ENCODE measurements at places on chromosomes 13 and 19.
A peak's percentile ranks its signal among the peaks of the same experiment; 100 is the strongest.

DNA sequence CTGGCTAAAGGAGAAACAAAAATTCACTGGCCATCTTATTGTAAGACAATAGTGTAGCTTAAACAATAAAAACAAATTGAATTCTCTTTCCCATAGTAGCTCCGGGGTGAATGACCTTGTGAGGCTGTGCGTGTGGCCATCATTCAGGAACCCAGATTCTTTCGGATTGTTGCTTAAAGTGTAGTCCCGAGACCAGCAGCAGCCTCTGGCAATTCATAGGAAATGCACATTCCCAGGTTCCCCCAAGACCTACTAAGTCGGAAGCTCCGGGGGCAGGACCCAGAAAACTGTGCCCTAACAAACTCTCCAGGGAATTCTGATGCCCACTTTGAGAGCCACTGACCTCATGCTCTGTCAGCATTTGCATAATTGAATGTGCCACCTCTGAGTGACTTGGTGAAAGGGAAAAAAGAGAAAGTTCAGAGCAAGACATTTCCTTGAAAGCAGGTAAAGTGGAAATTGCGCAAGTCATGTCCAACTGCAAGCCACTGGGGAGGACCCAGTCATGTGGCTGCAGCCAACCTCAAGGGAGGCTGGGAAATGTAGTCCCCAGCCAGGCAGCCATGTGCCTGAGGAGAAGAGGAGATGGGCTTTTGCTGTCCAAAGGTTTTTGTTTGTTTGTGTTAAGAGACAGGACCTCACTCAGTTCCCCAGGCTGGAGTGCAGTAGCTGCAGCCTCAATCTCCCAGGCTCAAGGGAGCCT, 50.7 kb upstream of the PNMA8B start:
- peak; percentile 7 for DNase-seq

DNA sequence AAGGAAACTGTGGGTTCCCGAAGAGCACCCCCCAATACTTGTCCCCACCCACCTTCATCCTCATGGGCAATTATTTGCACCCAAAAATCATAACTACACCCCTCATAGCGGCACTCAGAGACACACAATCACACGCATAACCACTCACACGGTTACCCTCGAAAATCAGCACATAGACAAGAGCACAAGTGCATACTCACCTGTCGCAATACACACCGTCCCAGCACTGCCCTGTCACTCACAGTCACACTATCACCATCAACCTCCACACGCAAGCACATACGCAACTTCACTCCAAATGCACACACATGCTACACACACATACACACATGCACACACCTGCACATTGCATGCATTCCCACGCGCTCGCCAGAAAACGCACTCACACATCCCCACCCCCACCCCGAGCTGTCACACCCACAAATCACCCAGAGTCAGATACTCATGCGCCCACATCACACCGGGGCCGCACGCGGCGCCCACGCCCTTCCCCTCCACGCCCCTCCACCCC, 535 bp downstream of the COL5A3 start:
- no peak for DNase-seq

GRCh38 chr13:112510002-112510780, 77.8 kb downstream of the TUBGCP3 start:
- peak; percentile 77 for DNase-seq

GRCh38 chr13:21046203-21046602, 15.2 kb downstream of the LATS2 start:
- DNase-seq, result no peak

DNA sequence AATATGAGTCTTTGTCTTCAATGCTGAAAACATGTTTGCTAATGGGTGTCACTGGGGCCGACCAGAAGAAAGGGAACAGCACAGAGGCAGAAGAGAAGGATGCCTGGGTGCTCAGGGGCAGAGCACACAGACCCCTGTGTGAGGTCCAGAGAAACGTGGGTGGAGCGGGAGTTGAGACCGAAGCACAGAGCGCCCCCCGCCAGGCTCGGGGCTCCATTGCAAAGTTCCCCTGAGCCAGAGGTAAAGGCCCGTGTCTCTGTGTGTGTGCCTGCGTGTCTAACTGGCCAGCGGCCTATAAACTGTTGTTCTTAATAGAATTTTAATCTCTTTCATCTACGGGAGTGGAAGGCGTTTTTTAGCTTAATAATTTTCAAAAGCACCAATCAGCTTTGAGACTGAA, 343.1 kb downstream of the TEX29 start:
- no peak for DNase-seq

GRCh38 chr19:42467183-42467760, 24.5 kb upstream of the CXCL17 start:
- DNase-seq, result no peak

GRCh38 chr19:8811315-8812172, 20.6 kb downstream of the ZNF558 start:
- no peak for DNase-seq

DNA sequence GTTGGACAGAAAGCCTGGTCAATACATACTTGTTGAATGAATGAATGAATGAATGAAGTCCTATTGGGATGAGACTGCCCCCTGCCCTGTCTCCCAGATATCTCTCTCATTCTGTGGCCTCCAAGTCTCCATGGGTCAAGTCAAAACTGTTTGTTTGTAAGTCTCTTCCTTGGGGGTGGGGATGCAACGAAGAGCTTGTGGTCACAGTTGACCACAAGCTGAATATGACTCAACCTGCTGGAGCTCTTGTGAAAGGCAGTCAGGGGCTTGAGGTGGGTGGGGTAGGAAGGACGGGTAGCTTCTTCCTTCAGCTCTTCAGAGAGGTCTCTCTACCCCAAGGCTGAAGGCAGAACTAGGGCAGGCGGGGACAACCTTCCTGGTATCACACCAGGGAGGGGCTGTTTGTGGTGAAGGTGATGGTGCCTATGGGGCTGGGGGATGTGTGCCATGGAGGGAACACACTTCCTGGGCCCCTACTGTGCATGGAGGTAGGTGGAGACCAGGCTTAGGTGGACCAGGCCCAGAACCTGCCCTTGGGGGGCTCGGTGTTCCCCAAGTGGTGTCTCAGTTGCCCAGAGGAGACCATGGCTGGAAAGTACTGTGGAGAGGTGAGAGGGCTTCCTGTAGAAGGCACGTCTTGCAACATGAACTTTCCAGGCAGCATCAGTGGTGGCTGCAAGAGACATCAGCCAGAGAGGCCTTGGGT, 8.0 kb downstream of the MYO1F start:
- no peak for DNase-seq

DNA sequence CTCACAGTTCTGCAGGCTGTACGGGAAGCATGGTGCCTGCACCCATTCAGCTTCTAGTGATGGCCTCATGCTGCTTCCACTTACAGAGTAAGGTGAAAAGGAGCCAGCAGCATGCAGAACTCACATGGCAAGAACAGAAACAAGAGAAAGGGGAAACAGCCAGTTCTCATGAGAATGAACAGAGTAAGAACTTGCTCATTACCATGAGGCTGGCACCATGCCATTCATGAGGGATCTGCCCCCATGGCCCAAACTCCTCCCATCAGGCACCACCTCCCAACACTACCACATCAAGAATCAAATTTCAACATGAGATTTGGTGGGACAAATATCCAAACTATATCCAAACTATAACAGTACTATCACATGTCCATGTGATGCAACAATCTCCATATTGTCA, 72.1 kb downstream of the KATNAL1 start:
- DNase-seq, result peak; percentile 6

- no peak for DNase-seq
Observed at GRCh38 chr13:41756198-41756880, 204.6 kb downstream of the VWA8 start.

DNA sequence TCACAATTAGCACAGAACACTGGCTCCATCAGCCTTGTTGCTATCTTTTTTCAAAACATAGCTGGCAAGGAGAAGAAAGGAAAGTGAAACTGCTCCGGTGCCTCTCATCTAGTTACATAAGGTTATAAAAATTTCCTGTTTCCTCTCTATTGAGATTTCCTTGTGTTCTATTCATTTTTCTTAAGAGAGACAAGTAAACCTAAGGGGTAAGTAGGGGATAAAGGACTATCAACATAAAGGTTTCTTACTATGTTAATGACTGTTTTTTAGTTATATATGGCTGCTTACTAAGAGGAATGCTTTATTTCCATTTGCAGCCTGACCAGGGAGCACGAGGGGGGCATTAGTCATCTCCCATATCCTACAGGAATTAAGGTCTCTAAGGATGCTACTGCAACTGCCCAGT, 73.2 kb upstream of the MLNR start:
- peak; percentile 79 for DNase-seq

- DNase-seq, result no peak
Observed at GRCh38 chr13:50760751-50761150, 82.7 kb downstream of the DLEU7 start.

DNA sequence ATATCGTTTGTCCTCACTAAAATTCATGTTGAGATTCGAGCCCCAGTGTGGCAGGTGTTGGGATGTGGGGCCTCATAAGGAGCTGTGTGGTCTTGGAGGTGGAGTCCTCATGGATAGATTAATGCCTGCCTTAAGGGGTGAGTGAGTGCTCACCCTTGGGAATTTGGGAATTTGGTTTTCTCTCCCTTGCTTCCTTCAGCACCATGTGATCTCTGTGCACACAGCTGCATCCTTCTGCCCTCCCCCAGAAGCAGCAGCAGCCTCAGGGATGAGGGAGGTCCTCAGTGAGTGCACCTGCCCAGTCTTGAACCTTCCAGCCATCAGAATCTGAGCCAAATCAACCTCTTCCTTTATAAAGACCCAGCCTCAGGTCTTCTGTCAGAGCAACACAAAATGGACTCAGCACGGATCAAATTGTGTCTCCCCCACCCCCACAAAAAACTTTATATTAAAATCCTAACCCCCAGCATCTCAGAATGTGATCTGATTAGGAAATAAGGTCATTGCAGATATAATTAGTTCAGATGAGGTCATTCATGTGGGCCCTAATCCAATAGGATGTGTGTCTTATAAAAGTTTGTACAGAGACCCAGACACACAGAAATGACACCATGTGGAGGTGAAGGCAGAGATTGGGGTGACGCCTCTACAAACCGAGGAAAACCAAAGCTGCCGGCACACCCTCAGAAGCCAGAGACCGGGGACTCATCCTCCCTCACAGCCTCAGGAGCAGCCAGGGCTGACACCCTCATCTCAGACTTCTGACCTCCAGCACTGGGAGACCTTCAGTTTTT, 12.9 kb downstream of the CYTH2 start:
- peak; percentile 50 for DNase-seq

DNA sequence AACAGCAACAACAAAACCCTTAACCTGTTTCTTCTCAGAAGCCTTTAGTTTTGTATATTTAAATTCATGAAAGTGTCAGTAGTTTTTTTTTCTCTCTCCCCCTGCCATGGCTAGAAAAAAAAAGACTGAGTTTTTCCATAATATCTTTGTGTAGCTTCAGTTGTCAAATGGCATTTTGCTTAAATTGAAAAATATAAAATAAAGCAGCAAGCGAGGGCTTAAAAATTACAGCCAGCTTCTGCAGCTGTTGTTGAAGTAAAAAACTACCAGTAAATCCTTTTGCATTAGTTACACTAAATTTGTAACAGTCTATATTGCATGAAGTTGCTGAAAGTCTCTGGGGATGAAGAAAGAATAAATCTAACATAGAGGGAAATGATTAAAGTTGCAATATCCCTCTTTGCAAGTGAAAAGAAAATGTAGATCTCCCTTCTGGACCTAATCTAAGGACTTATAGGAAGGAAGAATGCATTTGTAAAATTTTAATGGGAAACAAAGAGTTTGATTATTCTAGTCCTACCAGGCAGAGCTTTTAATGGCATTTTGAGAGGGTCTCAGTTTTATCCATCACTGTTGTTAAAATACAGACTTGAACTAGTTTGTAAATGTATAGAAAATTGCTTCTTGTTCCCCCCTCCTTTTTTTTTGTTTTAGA, 215.7 kb downstream of the ATP8A2 start:
- DNase-seq, result no peak

DNA sequence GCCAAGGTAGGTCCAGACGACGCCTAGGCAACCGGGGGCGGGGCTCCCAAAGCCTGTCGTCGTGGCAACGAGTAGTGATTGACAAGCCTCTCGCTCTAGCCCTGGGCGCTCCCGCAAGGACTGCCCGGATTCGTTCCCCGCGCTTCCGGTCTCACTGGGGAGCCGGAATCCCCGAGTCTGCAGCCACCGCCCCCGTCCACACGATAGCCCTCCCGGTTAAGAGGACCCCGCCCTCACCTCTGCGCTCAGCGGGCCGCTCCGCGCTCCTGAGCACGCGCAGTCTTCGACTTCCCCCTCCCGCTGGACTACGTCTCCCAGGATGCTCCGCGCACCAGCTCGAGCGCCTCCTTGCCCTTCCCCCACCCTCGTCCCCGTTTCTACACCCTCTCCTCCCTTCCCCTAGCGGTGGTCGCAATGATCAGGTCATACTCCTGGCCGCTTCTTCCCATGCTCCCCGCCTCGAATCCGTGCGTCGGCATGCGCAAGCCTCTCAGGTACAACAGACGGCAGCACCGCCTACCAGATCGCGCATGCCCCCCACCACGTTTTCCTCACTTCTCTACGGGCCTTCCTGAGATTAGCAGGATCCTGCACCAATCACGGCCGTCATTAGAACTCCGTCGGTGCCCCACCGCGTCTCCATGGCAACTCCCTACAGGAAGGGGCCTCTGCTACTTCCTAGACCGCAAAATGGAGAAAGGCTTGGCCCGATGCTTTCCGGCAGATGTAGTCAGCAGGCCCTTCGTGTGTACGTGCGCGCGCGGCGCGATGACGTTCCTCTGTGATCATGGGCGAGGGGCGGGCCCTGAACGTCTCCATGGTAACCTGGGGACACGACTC, at the start of gene MZF1:
Gene MZF1 (minus strand): TSS at position 518 of the 840 bp plus-strand sequence. CDS start 1,946 bp downstream, outside the sequence.
- peak; percentile 100 for DNase-seq

GRCh38 chr13:53050151-53050550, 21.5 kb downstream of the OLFM4 start:
- DNase-seq, result no peak

GRCh38 chr13:46578590-46578975, 25.6 kb downstream of the LRCH1 start:
- DNase-seq, result no peak

DNA sequence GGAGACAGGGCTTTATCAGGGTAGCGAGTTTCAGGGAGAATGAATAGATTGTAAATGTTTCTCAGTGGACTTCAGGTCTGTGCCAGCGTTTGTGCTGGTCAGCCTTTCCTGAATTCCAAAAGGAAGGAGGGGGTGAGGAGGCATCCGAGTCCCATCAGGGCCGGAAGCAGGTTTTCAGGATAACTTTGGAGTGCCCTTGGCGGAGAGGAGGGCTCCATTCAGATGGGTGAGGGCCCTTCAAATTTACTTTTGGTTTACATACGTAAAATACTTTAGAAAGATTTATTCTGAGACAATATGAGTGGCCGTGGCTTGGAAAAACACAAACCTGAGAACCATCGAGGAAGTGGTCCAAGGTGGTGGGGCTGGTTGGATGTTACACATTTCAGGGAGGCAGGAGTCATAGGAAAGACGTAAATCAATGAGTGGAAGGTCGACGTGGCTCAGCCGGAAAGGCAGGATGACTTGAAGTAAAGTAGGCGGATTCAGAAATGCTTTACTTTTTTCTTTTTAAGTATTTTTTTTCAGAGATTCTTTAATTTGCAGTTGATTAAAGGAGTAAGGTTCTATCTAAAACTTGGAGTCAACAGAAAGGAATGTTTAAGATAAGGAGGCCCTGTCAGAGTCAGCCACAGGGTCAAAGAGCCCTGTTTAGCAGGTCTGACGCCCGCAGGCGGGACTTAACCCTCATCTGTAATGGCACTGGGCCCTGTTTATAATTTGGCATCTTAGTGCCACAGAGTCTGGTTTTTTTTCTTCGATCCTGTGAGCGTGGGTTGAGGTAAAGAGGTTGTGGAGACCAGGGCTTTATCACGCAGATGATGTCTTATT, 32.8 kb downstream of the ATP11A start:
- DNase-seq, result peak; percentile 95

Data from dermis blood vessel endothelial cell (primary cell).